ENCODE measurements at places on chromosomes 6 and 20. TPM values are rescaled to one million over a fixed set of nuclear protein-coding genes. Genes with fewer than 3 reads are reported as not detected.

The IYD gene
- total RNA-seq: not detected

The KIF25 gene
- total RNA-seq: 1.2 TPM

- no peak for DNase-seq
These were observed 58.7 kb downstream of the MAP3K4 start for GRCh38 chr6:161050134-161050765.

DNA sequence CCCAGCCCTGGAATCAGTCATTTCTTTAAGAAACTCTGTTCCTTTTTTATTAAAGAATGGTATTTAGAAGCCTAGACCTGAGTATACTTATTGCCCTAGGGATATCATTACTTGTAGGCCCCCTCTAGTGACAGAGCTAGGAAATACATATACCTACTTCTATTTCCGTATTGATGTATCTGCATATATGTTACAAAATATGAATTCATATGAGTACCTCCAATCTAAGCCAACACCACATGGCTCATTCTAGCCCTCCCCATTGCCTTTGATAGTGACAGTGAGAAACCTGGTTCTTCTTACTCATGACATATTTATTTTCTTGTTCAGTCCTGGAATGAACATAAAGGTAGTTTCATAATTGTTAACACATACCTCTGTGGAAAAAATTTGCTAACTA is 137.2 kb downstream of the FARS2 start:
- DNase-seq: peak; percentile 47

GRCh38 chr6:21348146-21348503 is 245.4 kb upstream of the SOX4 start:
- no peak for DNase-seq

GRCh38 chr6:167235005-167235404 is 56.1 kb upstream of the UNC93A start:
- no peak for DNase-seq

- DNase-seq: no peak
These were observed 59.4 kb downstream of the ME1 start for GRCh38 chr6:83371423-83371822.

DNA sequence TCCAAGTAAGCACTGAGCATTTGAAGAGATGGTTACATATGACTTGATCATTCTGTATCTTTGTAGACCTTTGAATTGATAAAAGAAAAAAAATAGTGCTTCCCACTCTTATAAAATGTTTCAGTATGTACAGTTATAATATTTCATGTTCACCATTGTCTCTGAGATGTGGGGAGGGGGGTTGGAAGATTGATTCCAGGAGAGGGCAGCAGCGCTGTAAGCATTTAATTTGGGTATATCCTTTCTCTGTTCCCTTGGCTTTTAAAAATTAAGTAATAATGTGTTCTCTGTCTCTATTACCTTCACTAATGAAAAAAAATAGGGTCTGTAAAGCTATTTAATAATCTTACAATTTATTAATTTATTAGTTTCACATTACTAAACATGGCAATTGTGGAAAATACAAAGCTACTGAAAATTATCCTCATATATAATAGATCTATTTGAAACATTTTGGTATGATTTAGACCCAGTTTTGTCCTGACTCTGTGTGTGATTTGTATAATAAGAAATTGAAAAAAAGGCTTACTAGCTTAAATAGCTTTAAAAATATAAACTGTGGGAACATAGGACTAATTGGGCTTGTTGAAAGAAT is 341.2 kb downstream of the CDKAL1 start:
- DNase-seq: peak; percentile 33

- no peak for DNase-seq
These were observed 37.1 kb downstream of the SLC22A23 start for GRCh38 chr6:3419624-3420272.

- DNase-seq: no peak
These were observed 113.3 kb downstream of the CDKAL1 start for GRCh38 chr6:20647585-20647984.

Measured in neural progenitor cell (in vitro differentiated cells).